ENCODE measurements at places on chromosomes 1 and 21. TPM values are rescaled to one million over a fixed set of nuclear protein-coding genes. Genes with fewer than 3 reads are reported as not detected.
A peak's percentile ranks its signal among the peaks of the same experiment; 100 is the strongest.

FALEC gene
- not detected for total RNA-seq

KRTAP19-3 gene
- not detected for total RNA-seq

DNA sequence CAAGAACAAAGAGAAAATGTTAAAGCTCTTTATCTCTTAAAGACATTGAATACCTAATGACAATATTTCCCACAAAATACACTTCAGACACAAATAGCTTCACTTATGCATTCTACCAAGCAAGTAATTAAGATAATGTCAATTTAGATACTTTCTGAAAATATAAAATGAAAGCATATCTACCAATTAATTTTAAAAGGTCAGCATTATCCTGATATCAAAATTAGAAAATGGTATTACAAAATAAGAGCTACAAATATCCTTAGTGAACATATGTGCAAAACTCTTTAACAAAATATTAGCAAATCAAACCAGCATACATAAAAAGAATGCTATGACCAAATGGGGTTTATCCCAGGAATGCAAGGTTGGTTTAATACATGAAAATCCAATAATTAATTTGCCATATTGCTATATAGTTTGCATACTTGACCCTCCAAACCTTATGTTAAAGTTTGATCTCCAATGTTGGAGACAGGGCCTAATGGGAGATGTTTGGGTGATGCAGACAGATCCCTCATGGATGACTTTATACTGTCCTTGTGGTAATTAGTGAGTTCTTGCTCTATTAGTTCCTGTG is 4.2 kb upstream of the KIFAP3 start:
- no peak for DNase-seq
- no peaks in the 10 kb centered on the region for H3K27me3 ChIP-seq
- no peaks in the 10 kb centered on the region for H3K4me1 ChIP-seq
- H3K36me3 ChIP-seq, result no peaks in the 10 kb centered on the region
- H3K27ac ChIP-seq, result no peak overlapping the region

- H3K27ac ChIP-seq, result peak overlapping the region; percentile 6
- DNase-seq, result no peak
- peaks cover 9% of the 10 kb centered on the region for H3K4me1 ChIP-seq
- H3K4me3 ChIP-seq, result no peak overlapping the region
- no peaks in the 10 kb centered on the region for H3K27me3 ChIP-seq
Observed at GRCh38 chr1:160104486-160104885, 6.1 kb upstream of the IGSF8 start.

NLRP3 gene
- total RNA-seq, result 0.23 TPM

AIM2 gene
- total RNA-seq, result 2.1 TPM

- no peaks in the 10 kb centered on the region for H3K27me3 ChIP-seq
- no peak for DNase-seq
- H3K36me3 ChIP-seq, result peaks cover 3% of the 10 kb centered on the region
Observed at GRCh38 chr1:185654199-185654951, 79.8 kb upstream of the HMCN1 start.

DNA sequence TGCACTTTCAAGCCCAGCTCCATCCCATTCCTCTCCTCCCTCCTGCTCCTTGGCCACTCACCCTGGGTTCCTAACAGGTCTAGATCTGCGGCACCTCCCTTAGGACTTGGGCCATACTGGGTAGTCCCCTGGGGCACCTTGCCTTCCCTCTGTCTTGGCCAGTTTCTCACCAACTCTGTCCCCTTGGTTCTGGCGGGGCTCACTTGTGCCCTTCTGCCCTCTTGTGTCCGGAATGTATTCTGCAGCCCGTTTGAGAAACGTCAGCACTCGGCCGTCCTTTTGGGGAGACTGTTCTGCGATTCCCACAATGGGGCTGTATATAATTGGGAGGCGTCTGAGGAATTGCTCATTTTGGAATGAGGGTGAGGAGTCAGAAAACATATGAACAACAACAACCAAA is 162.4 kb downstream of the ZSCAN20 start:
- peaks cover 11% of the 10 kb centered on the region for H3K4me1 ChIP-seq
- H3K27me3 ChIP-seq, result no peaks in the 10 kb centered on the region
- H3K36me3 ChIP-seq, result no peaks in the 10 kb centered on the region
- H3K4me3 ChIP-seq, result no peak overlapping the region
- H3K27ac ChIP-seq, result no peak overlapping the region

GRCh38 chr1:7538033-7538432 is 233.1 kb upstream of the VAMP3 start:
- H3K36me3 ChIP-seq, result no peaks in the 10 kb centered on the region
- no peak for DNase-seq
- peaks cover 4% of the 10 kb centered on the region for H3K27me3 ChIP-seq
- H3K27ac ChIP-seq, result no peak overlapping the region

- no peak overlapping the region for H3K27ac ChIP-seq
- DNase-seq, result no peak
- H3K36me3 ChIP-seq, result peaks cover 70% of the 10 kb centered on the region
Observed at GRCh38 chr1:16132325-16132785, 23.5 kb downstream of the EPHA2 start.

- no peak overlapping the region for H3K27ac ChIP-seq
- DNase-seq, result no peak
- H3K4me3 ChIP-seq, result no peak overlapping the region
- peaks cover 2% of the 10 kb centered on the region for H3K4me1 ChIP-seq
- no peaks in the 10 kb centered on the region for H3K36me3 ChIP-seq
Observed at GRCh38 chr1:167708940-167709389, 12.8 kb upstream of the MPZL1 start.

DNA sequence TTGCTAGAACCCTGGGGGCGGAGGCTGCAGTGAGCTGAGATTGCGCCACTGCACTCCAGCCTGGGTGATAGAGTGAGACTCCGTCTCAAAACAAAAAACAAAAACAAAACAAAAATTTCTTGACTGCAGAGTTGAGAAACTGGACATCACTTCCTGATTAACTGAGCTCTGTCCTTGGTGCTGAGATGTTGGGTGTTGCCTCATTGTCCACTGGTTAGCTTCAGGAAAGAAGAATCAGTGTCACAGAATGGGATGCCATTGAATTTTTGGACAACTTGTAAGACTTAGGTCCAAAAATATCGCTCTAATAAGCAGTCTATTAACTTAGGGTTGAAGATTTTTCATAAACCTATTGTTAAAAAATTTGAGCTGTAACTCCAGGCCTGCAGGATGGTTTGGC is 23.8 kb upstream of the KCNA10 start:
- no peaks in the 10 kb centered on the region for H3K36me3 ChIP-seq
- no peaks in the 10 kb centered on the region for H3K4me1 ChIP-seq
- no peaks in the 10 kb centered on the region for H3K27me3 ChIP-seq

ERICH3 gene
- not detected for total RNA-seq

OR2AK2 gene
- total RNA-seq, result not detected

- no peaks in the 10 kb centered on the region for H3K27me3 ChIP-seq
- H3K36me3 ChIP-seq, result no peaks in the 10 kb centered on the region
Observed at GRCh38 chr1:70005386-70006034, 199.9 kb downstream of the LRRC40 start.

DNA sequence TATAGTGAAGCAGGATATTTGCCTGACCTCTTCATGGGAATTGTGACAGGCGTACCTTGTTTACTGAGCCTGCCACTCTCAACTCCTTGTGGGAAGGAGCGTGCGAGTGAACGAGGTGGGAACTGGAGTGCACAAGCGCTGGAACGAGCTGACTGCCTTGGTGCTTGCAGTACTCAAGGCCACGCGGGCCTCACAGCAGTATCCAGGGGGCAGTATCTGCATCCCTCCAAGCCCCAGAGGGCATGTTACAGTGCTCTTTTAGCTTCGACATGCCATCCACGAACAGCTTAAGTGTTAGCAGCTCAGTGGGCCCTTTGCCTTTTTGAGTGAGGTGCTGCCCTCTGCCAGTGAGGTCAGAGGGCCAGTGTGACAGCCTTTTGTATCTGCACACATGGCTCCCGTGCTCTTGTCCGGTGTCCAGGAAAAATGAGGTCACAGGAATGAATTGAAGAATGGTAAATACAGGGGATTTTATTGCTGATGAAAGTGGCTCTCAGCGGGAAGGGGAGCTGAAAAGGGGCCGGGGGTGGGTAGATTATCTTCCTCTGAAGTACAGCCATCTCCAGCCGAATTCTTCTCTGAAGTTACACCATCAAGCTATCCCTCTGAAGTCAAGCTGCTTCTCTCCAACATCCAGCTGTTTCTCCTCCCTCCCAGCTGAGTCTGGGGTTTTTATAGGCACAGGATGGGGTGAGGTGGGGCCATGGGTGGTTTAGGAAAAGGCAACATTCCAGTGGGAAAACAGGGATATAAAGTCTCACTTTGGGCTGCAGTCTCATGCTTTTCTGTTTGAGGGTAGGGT is 69.3 kb downstream of the EPB41 start:
- 0 out of 2 replicates have a peak overlapping the region, but pooled peaks have one; percentile 46 for H3K27ac ChIP-seq
- H3K4me1 ChIP-seq, result peaks cover 7% of the 10 kb centered on the region
- H3K4me3 ChIP-seq, result no peak overlapping the region
- DNase-seq, result peak; percentile 58
- H3K27me3 ChIP-seq, result no peaks in the 10 kb centered on the region

DNA sequence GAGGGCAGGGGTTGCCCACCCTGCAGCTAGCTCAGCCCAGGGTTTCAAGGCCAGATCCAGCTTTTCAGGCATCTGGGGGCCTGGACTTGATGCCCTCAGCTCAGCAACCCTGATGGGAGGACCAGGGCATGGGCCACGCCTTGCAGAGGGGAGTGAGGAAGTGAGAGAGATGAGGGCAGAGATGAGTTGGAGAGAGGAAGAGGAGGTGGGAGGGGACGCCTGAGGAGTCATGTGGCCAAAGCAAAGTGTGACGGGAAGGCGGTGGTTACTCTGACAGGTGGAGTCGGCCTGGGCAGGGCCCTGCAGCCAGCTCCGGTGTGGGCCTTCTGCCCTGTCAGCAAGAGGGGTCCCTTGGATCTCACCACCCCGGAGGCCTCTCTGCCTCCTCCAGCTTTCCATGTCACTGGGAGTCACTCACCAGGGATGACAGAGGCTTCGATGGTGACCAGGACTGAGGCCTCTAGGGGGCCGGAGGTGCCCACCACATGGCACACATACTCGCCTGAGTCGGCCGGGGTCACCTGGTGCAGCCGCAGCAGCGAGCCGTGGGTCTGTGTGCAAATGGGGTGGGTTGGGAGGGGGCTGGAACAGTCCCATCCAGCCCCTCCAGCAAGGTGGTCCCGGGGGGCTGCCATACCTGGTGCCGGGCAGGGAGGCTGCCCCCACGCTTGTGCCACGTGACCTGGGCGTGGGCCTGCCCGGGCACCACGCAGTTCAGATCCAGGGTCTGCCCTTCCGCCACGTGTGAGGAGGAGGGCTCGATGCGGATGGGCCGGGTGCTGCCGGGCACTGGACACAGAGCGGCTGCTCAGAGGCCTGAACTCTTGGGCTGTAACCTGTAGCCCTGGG is 40.4 kb downstream of the LDLRAD2 start:
- H3K27ac ChIP-seq, result no peak overlapping the region
- no peaks in the 10 kb centered on the region for H3K27me3 ChIP-seq
- no peaks in the 10 kb centered on the region for H3K4me1 ChIP-seq
- peaks cover 17% of the 10 kb centered on the region for H3K36me3 ChIP-seq
- no peak for DNase-seq
- no peak overlapping the region for H3K4me3 ChIP-seq

NHLH1 gene
- total RNA-seq, result 0.39 TPM

GRCh38 chr1:167185062-167185461 is 35.6 kb upstream of the POU2F1 start:
- no peak overlapping the region for H3K27ac ChIP-seq
- no peak overlapping the region for H3K4me3 ChIP-seq
- no peaks in the 10 kb centered on the region for H3K36me3 ChIP-seq
- no peaks in the 10 kb centered on the region for H3K4me1 ChIP-seq
- no peaks in the 10 kb centered on the region for H3K27me3 ChIP-seq
- DNase-seq, result no peak

DNA sequence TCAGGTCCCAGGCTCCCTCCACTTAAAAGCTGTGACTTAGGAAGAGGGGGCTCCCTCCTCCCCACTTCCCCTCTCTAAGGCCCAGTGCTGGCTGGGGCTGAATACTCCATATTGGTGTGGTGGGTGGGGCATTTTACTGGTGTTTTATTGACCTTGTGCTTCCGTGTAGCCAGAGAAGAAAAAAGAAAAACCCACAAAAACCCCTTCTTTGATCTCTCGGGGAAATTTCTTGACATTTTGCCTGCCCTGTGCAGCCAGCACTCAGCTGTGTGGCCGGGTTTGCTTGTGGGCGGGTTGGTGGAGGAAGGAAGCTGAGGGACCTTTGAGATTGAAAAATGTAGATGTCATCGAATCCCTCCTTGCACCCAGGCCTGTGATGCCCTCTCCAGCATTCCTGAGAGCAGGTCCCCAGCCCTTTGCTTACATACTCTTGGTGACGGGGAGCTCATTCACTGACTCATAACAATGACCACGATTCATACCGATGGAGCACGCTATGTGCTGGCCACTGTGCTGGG is 24.8 kb downstream of the TNFRSF8 start:
- H3K36me3 ChIP-seq, result no peaks in the 10 kb centered on the region
- H3K4me1 ChIP-seq, result no peaks in the 10 kb centered on the region
- H3K4me3 ChIP-seq, result no peak overlapping the region
- DNase-seq, result no peak
- H3K27ac ChIP-seq, result no peak overlapping the region

DNA sequence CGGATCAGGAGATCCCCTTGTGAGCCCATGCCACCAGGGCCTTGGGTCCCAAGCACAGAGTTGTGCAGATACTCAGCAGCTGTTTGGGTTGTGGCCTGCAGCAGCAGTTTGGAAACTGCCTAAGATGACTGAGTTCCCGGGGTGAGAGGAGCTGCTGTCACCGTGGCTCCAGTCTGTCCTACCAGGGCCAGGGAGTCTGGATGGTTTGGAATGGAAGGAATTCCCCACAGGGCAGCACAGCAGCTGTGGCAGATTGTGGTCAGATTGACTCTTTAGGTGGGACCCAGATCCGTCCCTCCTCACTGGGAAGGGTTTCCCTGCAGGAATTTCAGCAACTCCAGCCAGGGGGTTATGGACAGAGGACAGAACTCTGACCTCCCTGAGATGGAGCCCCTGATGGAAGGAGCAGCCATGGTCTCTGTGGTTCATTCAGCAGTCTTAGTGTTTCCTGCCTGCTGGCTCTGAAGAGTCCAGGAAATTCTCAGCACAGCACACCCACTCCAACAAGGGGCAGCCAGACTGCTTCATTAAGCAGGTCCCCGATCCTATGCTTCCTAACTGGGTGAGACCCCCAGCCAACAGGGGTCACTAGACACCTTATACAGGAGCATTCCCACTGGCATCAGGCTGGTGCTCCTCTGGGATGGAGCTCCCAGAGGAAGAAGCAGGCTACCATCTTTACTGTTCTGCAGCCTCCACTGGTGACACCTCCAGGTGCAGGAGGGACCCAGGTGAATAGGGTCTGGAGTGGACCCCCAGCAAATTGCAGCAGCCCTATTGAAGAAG is 51.5 kb upstream of the TNFSF4 start:
- no peaks in the 10 kb centered on the region for H3K36me3 ChIP-seq
- no peaks in the 10 kb centered on the region for H3K4me1 ChIP-seq
- no peak for DNase-seq

- H3K27me3 ChIP-seq, result no peaks in the 10 kb centered on the region
- no peaks in the 10 kb centered on the region for H3K4me1 ChIP-seq
- H3K27ac ChIP-seq, result no peak overlapping the region
- H3K36me3 ChIP-seq, result no peaks in the 10 kb centered on the region
- no peak for DNase-seq
- no peak overlapping the region for H3K4me3 ChIP-seq
Observed at GRCh38 chr1:168473126-168473525, 70.7 kb downstream of the XCL2 start.

- H3K4me3 ChIP-seq, result no peak overlapping the region
- H3K27me3 ChIP-seq, result no peaks in the 10 kb centered on the region
Observed at GRCh38 chr1:43460988-43461693, 7.4 kb upstream of the HYI start.
